ENCODE measurements at places on chromosomes 3 and 15.

- DNase-seq: no peak
Measured at GRCh38 chr3:152193673-152194267, 75.0 kb upstream of the MBNL1 start.

- DNase-seq: no peak
Measured at GRCh38 chr3:12327021-12327420, 38.2 kb downstream of the PPARG start.

DNA sequence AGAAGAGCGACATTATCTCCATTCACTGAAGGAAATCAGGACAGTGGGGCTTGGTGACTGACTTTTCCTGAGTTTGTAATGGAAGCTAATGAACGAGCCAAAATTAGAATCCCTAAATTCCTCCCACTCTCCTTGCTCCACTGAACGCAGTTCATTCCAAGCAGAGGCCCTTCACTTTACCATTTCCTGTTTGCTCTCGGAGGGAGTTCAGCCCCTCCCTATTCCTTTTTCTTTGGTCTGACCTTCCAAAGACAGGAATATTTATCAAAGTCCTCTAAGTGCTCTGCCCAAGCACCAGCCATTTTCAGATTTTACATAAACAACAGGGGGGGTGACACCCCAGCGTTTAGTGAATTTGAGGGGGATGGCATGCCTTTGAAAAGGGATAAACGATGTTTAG is 24.0 kb upstream of the PTPRG start:
- DNase-seq: no peak

GRCh38 chr3:40336101-40336500 is 26.6 kb downstream of the EIF1B start:
- no peak for DNase-seq
